ENCODE measurements at places on chromosomes 1 and 21.

GRCh38 chr1:115090186-115090490, 835 bp upstream of the TSPAN2 start:
- no peak for DNase-seq

DNA sequence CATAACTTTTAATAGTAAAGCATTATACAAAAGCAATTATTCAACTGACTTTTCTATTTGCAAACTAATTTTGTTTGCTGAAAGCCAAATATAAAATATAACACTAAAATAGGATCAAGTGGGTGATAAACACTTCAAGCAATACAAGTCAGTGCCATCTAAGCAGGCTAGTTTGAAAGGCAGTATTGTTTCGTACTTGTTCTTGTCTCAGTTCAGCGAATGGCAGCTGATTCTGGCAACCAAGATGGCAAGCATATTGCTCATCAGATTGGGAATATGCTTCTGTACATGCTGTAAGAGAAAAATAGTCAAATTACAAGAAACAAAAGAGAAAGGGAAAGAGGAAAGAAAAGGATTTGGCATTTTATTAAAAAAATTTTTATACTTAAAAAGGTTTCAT, 7.5 kb downstream of the TMEM59 start:
- DNase-seq, result no peak

DNA sequence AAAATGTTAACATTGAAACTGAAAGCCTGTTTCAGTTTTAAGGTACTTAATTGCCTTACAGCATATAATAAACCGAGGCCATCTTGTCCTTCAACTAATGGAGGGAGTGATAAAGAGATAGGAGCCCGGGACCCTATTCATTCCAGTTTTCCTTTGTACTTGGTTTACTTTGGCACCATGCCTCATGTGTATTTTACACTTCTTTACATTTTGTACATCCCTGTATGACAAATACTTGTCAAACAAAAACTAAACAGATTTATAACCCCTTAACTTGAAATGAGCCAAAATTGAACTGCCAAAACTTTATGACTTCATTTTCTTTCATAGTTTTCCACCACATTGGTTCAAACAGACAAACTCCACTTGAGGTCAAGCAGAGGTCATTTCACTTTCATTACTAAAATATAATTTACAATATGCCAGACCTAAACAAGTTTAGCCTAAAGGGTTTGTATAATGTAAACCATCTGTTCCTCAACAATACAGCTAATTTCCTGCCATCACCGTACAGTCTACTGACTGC, 30.9 kb upstream of the UBE2U start:
- DNase-seq, result no peak

GRCh38 chr1:109625601-109626560, 6.2 kb downstream of the AMPD2 start:
- DNase-seq, result no peak

GRCh38 chr1:215992620-215993019, 425.5 kb downstream of the KCTD3 start:
- no peak for DNase-seq

DNA sequence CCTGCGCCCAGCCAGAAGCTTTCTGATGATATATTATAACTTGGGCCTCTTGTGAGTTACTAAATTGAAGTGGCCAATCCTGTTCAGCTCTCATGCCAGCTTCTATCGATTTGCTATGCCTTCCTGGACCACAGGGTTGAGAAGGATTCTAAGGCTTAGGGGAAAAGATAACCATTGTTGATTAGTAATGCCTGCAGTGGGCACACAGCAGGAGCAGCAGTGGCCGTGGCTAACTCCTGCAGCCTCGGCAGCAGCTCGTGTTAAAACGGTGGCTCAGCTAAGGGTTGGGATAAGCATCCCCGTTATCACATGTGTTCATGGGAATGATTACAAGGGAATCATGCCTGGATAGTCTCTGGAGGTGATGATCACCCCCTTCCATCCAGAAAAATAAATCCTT, 20.5 kb upstream of the KCNE2 start:
- no peak for DNase-seq

DNA sequence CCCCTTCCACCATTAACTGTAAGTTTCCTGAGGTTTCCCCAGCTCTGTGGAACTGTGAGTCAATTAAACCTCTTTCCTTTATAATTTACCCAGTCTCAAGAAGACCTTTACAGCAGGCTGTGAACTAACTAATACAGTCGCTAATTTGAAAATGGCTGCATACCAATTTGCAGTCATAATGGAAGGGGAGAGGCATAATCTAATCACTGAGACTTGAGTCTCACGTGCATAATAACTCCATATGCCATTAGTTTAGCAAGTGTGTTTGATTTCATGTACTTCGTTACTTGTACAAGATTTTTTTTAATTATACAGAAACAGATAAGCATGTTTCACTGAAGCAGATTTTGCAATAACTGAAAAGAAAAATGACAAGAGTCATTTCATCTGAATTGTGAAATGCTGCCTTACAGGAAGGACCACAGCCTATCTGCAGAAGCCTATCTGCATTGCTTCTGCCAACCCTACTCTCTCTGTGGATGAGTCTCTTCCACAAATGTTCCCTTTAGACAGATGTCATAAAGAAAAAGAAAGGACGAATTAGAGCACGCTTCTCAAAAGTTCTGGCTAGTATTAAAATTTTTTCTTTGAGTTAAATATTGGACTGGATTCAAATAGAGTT, 99.1 kb downstream of the PTGER3 start:
- no peak for DNase-seq

Data from stimulated activated naive CD8-positive, alpha-beta T cell treated with anti-CD3 and anti-CD28 coated beads, Interleukin-15, amount 100 ng/mL, for 72 hours (primary cell).